ENCODE measurements at places on chromosomes 1 and 21.

GRCh38 chr1:166383635-166384346 is 217.0 kb upstream of the FAM78B start:
- DNase-seq: no peak

- no peak for DNase-seq
Observed at GRCh38 chr1:5565281-5566125, 426.7 kb downstream of the NPHP4 start.

- DNase-seq: no peak
Observed at GRCh38 chr1:117586747-117587498, 18.9 kb upstream of the TENT5C start.

GRCh38 chr1:5495596-5496410 is 496.4 kb downstream of the NPHP4 start:
- DNase-seq: no peak

DNA sequence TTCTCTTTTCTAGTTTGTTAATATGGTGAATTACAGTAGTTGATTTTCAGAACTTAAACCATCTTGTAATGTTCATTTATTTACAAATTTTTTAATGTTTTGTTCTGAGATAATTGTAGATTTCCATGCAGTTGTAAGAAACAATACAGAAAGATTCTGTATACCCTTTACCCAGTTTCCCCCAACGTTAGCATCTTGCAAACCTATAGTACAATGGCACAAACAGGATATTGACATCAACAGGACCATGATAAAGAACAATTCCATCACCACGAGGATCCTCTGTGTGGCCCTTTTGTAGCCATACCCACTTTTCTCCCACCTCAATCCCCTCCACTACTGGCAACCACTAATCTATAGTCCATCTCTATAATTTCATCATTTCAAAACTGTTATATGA is 33.3 kb downstream of the COL6A1 start:
- no peak for DNase-seq

DNA sequence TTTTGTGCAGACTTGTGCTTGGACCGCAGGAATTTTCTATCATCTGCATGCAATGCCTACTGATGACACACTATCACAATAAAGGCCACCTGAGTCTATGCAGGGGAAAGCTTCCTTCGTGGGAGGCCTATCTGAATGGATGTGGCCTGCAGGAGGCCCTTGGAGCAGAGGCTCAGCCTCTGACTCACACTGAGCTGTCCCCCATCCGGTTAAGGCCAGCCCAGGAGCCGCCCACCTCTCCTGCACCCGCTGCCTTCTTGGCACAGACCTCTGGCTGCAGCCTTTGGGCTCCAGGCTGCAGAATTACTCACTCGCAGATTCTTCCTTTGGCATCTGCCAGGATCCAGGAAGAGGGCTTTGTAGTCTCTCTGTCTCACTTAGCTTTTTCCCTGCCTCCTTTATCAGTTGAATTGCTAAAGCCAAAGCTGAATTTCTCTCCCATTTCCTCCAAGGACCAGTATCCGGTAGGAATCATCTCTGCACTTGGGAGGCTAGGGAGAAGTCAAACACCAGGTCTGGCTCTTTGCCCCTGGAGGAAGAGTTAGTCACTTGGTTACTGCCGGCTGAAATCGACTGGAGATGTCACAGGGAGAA is 65.1 kb upstream of the JUN start:
- no peak for DNase-seq

GRCh38 chr1:172766462-172766861 is 107.6 kb downstream of the FASLG start:
- DNase-seq: no peak

DNA sequence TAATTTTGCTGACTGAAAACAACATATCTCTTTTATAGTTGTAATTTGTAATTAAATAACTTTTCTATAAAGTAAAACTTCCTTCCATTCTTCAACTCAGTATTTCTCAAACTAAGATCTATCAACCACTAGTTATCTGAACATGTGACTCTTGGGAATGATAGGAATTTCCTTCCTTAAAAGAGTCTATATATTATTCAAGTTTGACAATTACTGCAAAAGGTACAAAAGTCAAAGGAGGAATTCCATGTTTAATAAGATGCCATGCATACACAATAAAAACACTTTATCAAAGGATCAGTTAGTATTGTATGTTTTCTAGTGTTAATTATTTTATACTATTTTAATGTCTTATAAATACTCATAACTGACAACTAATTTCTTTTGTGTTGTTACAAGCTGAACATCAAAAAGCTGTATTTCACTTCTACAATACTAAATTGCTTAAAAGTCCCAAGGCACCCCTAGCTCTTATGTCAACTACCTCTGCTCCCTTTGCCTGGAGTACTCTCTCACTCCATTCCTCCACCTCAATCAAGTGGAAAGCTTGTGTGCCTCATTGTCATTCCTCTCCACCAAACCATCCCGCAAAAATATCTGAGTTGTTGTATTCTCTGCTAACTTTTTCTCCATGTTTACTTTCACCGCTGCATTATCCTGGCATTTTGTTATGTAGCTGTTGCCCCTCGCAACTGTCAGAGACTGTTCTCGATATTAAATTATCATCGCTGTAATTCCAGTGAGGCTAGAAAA is 67.9 kb downstream of the SLC44A5 start:
- no peak for DNase-seq

GRCh38 chr21:31580866-31581276 is 78.6 kb upstream of the SOD1 start:
- DNase-seq: peak; percentile 84

DNA sequence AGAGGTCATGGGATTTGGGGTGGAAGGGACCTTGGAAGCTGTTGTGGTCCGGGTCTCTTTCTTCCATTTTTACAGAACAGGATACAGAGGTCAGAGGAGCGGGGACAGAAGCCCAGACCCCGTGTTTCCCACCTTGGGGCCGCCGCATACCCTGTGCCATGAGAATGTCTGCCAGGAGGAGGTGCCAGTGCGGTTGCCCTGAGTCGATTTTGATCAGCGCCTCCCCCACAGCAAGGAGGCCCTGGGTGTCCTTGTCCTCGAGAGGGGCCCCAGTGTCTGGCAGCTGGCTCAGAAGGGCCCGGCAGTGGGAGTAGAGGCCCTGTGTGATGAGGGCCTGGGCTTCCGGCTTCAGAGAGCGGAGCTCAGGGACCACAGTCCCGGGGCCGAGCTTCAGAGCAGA is 12.3 kb upstream of the MMEL1 start:
- DNase-seq: no peak

DNA sequence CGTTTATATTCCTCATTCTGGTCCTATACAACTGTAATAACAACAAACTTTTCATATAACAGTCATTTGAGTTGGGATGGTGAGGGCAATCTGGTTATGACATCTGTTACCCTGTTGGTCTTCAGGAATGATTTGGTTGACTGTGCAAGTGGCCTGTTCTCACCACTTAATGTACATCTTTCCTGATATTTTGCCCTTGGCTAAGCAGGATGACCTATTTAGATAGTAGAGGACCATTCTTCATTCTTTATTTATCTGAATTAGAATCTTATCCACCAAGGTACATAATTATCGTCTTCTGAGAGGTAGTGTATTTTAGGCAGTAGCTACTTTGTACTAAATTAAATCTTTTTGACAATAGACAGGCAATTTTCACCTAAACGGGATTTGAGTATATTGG is 154.3 kb downstream of the DNM3 start:
- DNase-seq: no peak

DNA sequence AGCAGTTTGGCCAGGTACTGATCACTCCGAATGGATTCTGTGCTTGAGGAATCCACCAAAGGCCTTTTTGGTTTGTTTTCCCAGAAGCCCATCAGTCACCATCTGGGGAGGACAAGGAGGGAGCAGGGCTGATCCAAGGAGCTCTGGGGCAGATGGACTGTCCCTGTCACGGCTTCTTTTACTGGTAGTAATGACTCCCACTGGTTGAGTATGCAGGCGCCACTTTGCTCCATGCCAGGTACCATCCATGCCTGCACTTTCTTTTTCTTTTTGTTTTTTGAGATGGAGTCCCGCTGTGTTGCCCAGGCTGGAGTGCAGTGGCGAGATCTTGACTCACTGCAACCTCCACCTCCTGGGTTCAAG is 101.7 kb downstream of the UBIAD1 start:
- DNase-seq: no peak

- no peak for DNase-seq
Observed at GRCh38 chr1:78884685-78885452, 121.7 kb downstream of the ADGRL4 start.

DNA sequence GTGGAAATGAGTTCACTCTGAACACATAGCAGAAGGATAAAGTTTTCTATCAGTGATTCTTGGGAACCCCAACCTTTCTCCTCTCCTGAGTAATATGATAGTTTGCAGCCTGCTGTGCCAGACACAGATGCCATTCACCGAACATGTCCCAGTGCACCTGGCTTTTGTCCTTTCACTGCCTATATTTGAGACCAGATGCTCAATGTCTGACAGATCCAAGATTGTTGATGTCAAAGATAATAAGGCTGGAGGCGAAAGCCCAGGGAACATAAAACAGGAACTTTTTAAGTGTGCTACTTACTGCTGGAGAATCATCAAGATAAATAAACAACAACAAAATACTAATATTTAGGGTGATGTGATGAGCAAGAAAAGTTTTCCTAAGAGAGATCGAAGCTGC is 139.3 kb downstream of the TIAM1 start:
- DNase-seq: no peak

DNA sequence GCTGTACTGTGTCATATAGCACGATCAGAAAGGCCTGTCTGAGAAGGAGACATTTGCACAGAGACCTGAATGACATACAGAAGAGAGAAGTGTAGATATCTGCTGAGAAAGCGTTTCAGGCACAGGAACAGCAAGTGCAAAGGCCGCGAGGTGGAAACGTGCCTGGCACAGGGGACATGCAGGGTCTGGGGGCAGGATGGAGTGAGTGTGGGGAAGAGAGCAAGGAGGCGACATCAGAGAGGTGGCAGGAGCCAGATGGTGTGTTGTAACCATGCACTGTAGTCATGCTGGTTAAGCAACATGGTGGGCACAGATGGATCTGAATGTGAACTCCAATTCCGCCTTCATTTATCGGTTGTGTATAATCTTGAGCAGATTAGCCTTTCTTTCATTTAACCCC is 13.0 kb downstream of the KRTCAP2 start:
- DNase-seq: no peak

DNA sequence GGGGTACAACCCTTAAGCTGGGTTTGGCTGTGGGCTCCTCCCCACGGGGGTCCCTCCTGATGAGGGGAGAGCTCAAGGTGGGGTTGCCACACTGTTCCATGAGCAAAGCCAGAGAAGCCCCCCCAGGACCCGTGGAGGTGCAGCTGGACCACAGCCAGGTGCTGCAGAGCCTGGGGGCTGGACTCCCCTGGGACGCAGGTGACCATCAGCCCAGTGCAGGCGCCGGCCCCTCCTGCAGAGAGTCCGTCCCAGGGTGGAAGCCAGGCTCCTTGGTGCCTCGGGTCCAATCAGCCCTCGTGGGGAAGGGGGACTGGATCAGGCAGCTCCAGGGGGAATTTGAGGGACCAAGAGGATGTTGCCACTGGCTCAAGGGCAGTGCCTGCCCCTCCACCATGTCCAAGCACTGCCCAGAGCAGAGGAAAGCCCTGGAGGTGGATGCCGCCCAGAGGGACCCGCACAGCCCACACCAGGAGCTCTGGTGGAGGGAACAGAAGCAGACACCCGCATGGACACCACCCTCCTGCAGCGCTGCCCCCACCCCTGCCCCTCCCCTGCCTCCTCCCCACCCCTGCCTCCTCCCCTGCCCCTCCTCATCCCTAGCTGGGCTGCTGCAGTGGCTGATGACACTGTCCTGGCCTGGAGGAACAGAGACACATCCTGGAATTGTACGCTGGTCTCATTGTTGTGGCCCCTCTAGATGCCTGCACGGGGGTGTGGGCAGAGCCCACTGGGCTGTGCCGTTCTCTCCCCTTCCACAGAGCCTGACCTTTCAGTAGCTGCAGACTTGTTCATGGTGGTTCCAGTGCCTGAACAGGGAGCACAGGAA is 30.8 kb upstream of the COL18A1 start:
- no peak for DNase-seq

GRCh38 chr1:243748706-243749283 is 101.2 kb downstream of the AKT3 start:
- DNase-seq: no peak

DNA sequence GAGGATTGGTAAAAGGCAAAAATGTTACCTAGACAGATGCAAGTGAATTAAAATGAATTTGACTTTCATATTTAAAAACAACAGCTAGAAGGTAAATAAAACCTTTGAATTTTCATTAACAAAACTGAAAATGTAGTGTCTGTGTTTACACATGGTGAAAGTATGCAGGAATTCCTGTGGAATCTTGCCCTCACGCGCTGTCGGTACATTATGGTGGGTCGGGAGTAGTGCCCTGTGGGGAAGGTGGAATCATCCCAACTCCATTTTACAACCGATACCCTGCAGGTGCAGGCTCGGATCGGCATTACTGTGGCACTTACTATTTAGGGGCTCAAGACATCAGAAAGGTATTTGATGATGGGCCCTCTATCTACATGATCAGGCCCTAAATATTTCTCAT is 197.2 kb upstream of the MAP1LC3C start:
- DNase-seq: no peak

DNA sequence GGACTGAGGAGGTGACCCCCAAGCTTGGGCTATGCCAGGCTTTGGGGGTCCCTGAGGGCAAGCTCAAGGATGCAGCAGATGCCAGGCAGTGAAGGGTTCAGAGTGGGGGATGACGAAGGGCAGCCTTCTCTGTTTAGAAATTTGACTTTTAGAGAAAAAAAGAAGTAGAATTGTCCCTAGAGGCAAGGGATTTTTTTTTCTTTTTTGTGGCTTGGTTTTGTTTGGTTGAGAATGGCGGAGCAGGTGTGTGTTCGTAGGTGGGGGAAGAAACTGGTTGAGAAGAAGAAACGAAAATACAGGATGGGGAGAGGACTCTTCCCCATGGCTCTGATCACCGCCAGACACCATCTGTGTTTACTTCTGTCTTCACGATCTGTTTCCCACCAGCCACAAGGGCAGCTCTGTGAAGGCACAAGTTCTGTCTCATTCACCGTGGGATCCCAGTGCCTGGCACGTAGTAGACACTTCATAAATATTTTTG is 8.2 kb downstream of the PLA2G5 start:
- DNase-seq: no peak

- DNase-seq: no peak
Observed at GRCh38 chr1:205142102-205142469, 20.3 kb upstream of the RBBP5 start.

DNA sequence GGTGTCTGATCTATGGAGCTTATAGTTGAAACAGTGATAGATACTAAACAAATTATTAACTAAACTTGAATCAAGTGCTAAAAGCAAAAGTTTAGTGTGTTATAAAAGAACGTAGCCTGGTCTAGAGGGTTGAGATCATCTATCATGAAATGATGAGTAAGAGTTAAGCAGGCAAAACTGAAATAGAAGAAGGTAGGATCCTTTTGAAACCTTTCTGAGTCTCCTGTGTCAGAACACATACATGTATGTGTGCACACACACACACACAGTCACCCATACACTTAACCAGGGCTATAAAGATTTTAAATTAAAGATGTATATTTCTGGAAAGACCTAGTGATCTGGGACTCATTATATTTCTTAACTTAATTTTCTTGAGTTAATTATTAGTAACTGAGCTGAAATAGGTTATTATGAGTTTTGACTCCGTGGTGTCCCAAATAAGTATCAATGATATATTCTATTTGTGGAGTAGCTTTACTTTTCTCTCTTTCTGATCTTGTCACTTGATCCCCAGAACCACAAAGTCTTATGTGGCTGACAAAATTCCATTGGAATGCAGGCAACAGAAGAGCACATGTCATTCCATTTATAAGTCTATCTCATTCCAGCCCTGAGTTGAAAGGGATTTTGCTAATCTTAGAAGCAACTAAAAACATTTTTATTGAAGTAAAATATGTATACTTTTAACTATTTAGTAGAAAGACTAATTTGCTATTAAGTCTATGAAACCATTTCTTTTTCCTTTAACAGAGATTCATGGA is 70.7 kb downstream of the PRRX1 start:
- DNase-seq: no peak
